ENCODE measurements at places on chromosomes 11 and 22.

- no peak for DNase-seq
Measured at GRCh38 chr11:118073554-118073953, 3.3 kb upstream of the TMPRSS4 start.

GRCh38 chr11:104997288-104997687 lies 25.7 kb downstream of the CASP5 start:
- DNase-seq: no peak

- no peak for DNase-seq
Measured at GRCh38 chr11:83818349-83818748, 532.2 kb upstream of the CCDC90B start.

- no peak for DNase-seq
Measured at GRCh38 chr11:9895006-9895405, 231.1 kb downstream of the SWAP70 start.

GRCh38 chr22:22168190-22168940 lies 76.2 kb upstream of the VPREB1 start:
- no peak for DNase-seq

GRCh38 chr22:26767351-26768155 lies 110.2 kb downstream of the MIAT start:
- DNase-seq: no peak

- no peak for DNase-seq
Measured at GRCh38 chr11:11000579-11001283, 142.9 kb upstream of the ZBED5 start.

- DNase-seq: no peak
Measured at GRCh38 chr11:97890466-97890865, 1130.3 kb upstream of the CNTN5 start.

DNA sequence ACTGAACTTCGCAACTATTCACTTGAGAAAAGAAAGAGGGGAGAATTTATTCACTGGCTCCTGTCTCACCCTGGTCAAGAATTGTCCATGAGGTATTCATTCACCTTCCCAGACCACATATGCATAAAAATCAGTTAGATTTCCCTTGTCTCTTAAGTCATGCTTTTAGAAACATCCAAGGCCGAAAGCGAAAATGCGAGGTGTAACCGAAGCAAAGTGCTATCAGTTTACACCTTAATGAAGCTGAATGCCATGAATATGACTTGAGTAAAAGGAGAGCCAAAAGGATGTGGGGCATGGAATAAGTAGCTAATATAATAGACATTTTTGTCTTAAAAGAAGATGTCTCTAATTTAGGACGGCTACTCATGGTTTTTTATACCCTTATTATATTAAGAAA lies 965.6 kb upstream of the CHORDC1 start:
- DNase-seq: no peak

GRCh38 chr11:111633248-111633647 lies 31.0 kb downstream of the SIK2 start:
- no peak for DNase-seq

DNA sequence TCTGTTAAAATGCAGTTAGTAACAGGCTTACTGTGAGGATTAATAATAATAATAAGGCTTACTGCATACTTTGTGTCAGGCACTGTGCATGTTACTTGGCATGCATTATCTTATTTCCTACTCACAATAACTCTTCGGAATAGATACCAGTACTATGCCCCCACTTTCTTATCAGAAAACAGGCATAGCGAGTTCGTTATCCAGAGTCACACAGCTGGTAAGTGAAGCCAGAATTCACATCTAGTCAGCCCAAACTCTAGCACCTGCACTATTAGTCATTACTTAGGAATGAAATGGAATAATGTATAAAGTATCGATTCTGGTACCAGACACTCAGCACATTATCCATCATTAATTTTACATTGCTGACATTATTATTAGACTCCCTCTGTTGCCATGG lies 155.7 kb upstream of the BLID start:
- DNase-seq: no peak

DNA sequence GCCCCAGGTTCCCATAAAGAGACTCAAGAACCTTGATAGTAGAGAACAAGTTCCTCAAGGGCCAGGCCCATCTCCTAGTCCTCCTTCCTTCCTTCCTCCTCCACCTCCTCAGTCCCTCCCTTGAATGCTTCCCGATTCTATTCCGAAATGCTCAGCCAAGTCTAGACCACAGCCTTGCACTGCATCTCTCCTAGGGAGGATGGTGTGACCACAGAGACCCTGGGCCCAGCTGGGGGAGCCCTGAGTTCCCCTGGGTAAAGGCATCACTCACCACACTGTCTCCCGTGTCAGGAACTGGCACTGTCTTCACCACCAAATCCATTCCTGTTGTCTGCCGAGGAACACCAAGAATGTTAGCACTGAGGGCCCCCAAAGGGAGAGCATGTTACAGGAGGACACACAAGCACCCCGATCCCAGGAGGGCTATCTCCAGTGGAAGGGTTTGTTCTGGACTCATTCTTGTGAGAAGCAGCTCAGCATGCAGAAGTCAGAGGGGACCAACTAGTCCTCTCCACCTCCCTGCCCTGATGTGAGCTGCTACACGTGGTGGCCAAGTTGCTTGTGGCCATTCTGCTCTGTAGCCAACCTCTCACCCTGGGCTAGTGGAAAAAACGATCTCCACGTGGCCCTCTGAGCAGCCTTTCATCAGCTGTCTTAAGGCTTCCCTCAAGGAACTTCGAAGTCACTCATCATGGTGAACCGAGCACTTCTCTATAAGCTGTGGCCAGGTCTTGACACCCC lies 8.7 kb downstream of the IFT27 start:
- DNase-seq: no peak

GRCh38 chr11:101030692-101031091 lies 98.9 kb downstream of the PGR start:
- no peak for DNase-seq

- DNase-seq: no peak
Measured at GRCh38 chr11:76698321-76699043, 27.9 kb upstream of the LRRC32 start.

GRCh38 chr11:33742249-33742851 lies 6.1 kb upstream of the CD59 start:
- no peak for DNase-seq

DNA sequence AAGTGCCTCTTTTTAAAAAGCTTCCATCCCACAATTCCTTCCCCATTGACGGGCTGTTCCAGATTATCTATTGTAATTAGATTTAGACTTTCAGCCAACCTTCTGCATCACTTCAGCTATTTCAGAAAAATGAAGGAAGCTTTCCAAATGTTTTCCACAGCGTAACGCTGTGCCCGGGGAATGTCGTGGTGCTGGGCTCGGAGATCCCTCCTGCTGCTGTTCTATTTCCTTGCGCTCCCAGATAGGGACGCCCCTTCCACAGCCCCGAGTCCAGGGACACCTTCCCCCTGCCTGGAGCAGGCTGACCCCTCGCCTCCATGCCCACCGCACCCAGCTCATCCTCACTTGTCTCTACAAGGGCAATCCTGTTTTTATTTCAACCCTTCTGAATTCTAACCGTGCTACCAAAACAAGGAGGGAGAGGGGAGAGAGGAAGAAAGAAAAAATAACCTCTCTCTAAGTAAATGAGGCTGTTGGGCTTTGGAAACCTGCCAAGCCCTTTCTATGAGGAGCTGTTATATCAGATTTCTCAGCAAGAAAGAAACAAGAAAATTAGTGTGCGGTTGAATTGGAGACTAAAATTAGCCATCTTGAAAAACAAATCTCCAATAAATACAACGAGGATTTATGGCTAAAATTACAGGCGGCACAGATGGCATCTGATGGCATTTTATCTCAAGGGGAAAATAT lies 366.9 kb downstream of the BRD1 start:
- no peak for DNase-seq

- no peak for DNase-seq
Measured at GRCh38 chr11:23585416-23586104, 725.3 kb upstream of the CCDC179 start.

- no peak for DNase-seq
Measured at GRCh38 chr22:26225207-26225606, 55.9 kb downstream of the SEZ6L start.

DNA sequence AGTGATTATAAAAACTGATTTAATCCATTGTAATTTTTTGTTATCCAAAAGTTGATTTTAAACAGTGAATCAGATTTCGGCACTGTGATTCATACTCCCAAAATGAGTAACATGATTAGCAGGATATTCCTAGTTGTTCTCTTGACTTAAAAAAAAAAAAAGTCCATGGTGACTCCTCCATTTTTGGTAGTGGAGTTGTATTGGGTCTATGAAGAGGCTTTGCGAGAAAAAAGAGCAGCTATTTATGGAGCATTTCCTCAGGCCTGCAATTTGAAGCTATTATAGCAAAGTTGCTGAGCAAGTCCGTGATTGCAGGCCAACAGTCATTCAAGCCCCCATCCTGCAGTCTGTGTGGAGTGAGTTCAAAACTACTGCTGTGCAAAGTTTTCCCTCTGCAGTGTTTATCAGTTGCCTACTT lies 28.8 kb downstream of the YAP1 start:
- DNase-seq: no peak

- DNase-seq: no peak
Measured at GRCh38 chr11:8320076-8320475, 56.4 kb upstream of the LMO1 start.

DNA sequence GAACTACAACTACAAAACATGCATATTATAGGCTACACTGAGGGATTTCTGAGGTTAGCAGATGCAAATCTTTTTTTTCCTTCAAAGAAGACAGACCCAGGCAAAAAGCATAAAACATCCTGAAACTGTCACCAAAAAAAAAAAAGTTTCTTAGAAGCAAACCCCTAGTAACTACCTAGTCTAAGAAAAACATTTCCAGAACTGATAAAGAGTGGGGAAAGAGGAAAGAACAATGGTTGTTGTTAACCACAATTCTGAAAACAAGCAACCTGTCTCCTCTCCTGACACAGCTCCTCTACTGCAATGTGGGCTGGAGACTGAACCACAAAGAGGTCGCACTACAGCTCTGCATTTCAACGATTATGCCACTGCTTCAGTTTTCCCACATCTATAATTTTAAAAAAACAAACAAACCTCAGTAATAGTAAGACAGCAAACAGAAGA lies 15.0 kb downstream of the DENND5A start:
- DNase-seq: no peak

DNA sequence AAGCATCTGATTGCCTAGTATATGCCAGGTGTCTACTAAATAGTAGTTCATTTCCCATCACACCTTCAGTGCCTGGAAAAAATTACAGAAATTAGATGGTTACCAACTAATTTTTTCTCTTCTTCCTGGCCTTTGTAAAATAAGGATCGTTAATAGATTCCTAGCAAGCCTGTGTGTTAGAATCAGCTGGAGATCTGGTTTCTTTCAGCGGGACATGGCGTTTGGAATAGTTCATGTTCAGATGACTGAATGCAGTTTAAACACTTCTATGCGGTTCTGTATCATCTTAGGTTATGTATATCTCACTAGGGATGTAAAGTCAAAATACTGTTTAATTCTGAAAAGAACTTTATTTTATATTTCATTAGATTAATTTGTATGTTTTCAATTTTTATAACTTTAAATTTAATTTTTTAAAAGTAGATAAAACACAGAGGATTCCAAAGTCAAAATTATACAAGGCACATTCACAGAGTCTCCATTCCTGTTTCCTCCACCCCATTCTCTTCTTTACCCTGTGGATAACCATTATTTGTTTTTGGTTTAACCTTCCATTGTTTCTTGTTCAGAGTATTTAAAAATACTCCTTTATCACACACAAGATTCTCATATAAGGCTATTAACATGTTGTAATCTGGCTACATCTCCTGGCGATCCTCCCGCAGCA lies 132.8 kb downstream of the ATXN10 start:
- no peak for DNase-seq

GRCh38 chr11:45537614-45538013 lies 127.8 kb downstream of the CHST1 start:
- DNase-seq: no peak

DNA sequence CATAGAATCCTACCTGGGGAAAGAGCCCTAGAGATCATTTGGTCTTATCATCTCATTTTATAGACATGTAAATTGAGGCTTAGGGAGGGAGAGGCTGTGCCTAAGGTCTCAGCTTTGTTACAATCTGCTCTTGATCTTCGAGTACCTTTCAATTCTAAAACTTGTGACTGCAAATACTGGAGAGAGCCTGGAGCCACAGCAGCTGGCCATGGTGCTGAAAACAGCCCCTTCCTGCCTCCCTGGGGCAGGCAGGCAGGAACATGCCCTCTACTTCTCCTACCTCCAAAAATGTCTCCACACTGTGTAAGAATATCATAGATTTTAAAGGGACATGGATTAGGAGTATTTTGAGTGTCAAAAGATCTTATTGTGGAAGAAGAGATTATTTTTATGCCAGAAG lies 52.2 kb downstream of the C22orf42 start:
- no peak for DNase-seq

- DNase-seq: no peak
Measured at GRCh38 chr11:113188371-113188834, 126.0 kb upstream of the TTC12 start.

DNA sequence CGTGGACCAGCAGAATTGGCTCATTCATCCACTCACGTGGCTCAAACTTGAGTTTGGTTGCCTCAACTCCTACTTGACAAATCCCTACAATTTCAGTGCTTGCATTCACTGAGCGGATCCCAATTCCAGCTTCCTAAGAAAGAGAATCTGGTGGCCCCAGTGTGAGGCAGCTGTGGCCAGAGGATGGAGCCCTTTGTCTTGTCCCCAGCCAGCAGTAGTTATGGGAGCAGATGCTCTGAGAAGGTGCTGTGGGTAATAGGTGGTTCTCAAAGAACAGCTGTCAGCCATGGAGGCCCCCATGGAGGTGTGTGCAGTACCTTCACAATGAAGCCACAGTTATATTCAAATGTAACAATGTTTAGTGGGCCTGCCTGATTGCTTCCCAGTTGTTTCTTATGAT lies 39.3 kb downstream of the KREMEN1 start:
- no peak for DNase-seq

- DNase-seq: no peak
Measured at GRCh38 chr22:37242395-37242918, 1.6 kb downstream of the RAC2 start.

- no peak for DNase-seq
Measured at GRCh38 chr22:36106910-36107309, 53.6 kb downstream of the APOL3 start.

DNA sequence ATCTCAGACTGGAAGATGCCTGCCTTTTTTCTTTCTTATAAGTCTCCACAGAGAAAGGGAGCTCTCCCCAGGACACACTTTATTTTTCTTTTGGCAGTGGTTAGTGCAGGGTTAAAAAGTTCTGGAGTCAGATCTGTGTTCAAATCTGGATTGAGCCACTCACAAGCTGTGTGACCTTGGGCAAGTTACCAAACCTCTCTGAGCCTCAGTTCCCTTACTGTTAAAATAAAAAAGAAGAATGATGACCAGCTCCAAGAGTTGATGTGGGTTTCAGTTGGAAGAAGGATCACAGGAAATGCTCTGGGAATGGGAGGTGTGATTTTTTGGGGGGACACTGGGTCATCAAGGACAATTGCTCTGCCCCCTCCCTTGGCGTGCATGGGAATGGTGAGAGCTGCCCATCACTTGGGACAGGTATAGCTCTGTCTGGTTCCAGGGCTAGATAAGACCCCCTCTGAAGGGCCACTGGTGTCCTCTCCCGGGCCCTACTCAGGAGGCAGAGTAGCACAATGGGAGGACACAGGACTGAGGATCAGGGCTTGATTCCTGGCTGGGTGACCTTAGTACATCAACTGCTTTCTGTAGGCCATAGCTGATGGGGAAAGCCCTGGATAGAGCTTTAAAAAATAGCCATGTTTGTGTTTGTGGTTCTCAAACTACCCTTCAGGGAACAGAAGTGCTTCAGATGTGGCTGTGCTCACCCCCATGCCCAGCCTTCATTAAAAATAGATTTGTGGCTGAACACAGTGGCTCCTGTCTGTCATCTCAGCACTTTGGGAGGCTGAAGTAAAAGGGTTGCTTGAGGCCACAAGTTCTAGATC lies 228.3 kb downstream of the MIAT start:
- DNase-seq: no peak

Data from retinal pigment epithelial cell (primary cell).